ENCODE measurements at places on chromosomes 4 and X.

GRCh38 chr4:5683566-5683965 lies 24.8 kb downstream of the EVC2 start:
- no peak for DNase-seq

GRCh38 chrX:150897421-150898320 lies 797 bp downstream of the CD99L2 start:
- peak; percentile 12 for DNase-seq

- DNase-seq, result no peak
Observed at GRCh38 chr4:161008527-161008926, 1155.3 kb downstream of the FSTL5 start.

DNA sequence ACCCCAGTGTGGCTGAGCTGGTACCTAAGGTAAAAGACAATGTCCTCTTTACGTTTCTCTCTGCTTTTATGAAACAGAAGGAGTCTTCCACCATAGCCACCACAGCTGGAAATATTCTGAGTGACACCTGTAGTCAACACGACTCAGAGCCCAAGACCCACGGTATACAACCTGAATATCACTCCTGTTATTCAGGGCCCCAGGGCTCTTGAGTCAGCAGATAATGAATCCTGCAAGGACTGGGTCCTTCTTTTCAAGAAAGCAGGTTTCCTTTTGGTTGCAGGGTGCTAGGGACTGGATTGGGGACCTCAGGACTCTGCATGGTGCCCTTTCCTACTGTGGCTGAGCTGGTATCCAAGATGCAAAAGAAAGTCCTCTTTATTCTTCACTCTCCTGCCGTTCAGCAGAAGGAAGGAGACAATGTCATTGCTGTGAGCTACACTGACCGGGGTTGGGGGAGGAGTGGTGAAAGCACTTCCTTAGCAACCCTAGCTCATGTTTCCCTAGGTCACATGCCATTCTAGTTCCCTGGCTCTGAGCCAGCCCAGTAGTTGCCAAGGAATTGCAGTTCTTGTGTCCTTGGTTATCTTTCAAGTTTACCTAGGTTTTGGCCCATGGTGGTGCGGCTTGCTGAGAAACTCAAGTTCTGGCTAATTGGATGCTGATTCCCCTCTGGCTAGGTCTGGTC lies 23.7 kb upstream of the UNC5C start:
- no peak for DNase-seq

GRCh38 chr4:48470137-48470536 lies 13.0 kb upstream of the SLC10A4 start:
- DNase-seq, result no peak

- no peak for DNase-seq
Observed at GRCh38 chr4:7052923-7053715, 9.9 kb downstream of the TADA2B start.

- no peak for DNase-seq
Observed at GRCh38 chr4:155588437-155588836, 78.2 kb upstream of the GUCY1A1 start.

DNA sequence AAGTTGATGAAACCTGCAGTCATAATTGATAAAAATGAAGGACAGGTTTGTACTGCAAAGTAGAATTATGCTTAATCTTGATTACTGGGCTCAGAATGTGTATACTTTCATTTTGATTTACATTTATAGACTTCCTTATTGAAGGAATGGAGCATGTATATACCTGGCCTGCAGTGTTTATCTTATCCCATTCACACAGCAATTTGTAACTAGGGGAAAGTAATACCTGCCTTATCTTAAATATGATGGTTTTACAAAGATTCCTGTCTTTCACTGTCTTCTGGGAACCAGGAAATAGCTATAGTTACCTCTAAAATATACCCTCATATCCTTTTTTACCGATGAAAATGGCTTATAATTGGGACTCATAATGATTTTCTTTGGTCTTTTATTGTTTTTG lies 29.7 kb downstream of the ADD1 start:
- DNase-seq, result no peak

DNA sequence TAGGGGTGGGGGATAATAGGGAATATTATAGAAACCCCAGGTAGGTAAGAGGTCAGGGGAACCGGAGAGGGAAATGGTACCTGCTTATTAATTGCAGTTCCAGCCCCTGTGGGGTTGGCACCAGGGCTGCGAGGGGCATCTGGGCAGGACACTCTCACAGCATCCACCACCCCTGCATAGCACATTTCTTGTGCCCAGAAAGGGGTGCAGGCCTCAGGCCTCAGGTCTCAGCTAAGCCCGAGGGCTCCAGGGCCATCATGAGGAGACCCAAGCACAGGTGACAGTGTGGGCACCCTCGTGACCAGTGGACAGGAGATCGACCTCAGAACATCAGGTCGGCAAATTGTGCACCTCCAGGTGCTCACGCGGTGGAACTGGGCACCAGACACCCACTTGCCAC lies 164.7 kb downstream of the EVC2 start:
- DNase-seq, result no peak

GRCh38 chrX:78517124-78517523 lies 142.0 kb downstream of the RTL3 start:
- peak; percentile 46 for DNase-seq

DNA sequence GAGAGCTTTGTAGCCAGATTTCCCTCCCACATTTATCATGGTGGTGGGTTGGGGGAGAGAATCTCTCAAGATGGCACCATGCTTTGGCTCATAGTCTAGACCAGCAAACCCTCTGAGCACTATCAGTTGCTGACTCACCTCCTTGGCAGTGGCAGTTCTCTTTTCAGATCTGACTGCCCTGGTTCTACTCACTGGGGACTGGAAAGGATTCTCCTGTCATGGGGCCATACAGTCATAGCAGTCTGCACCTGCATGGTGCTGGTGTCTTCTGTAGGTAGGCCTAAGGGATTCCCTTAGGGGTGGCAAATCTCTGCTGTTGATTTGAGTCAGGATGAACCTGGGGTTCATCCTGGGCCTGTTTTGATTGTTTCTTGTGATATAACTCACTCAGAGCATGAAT lies 2.6 kb downstream of the TEX13B start:
- DNase-seq, result no peak

- no peak for DNase-seq
Observed at GRCh38 chr4:76308548-76308947, 2.0 kb downstream of the STBD1 start.

DNA sequence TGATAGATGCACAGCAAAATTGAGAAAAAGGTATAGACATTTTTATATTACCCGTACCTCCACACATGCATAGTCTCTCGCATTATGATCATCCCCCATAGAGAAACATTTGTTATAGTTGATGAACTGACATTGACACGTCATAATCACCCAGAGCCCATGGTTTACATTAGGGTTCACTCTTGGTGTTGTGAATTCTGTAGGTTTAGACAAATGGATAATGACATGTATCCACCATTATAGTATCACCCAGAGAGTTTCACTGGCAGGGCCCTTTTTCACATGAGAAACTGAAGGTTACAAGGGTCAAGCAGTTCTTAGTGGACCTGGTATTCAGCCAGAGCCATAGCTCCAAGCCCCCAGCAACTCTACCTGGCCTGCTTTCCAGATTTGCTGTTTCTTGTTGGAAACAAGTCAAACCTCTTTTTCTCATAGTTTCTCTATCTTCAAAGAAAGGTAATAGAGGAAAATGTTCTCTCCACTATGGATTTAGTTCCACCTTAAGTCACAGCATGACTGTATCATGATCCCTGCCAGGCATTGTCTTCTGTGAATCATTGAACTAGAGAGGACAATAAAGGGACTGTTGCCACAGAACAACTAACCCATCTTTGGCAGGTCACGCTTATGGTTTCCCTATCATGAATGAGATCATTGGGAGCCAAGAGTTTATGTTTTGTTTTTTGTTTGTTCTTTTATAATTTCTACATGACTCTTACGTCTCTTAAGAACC lies 64.0 kb downstream of the HHIP start:
- no peak for DNase-seq

DNA sequence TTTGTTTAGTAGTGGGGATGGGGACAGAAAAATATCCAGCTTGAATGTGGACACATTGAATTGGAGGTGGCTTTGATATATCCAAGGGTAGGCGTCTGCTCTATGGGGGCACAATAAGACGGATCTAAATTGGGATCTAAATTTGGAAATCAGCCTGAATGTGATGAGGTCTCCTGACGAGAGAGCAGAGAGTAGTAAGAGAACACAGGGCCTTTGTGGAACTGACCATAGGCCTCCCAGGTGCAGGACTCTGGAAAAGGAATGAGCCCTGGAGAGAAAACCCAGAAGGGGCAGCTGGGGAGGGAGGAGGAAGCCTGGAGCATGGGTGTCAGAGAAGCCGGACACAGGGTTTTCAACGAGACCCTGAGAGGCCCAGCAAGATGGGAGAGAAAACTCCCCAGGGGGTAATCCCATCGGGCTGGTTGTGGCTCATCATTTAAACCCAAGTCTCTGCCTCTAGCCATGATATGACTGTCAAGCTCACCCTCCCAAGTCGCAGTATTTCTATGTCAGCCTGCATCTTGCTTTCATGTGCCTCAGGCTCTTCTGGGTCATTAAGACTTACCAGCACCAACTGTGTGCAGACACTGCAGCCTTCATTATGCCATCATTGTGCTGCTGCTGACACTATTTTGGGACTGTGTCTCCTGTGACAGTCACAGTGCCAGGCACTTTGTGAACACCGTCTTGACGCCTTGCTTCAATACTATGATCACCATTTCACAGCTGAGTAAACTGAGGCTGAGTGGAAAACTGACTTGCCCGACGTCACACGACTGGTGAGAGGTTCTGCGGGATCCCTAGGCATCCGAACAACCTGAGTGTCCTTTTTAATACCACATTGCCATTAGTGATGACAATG lies 57.1 kb downstream of the ANAPC4 start:
- no peak for DNase-seq

DNA sequence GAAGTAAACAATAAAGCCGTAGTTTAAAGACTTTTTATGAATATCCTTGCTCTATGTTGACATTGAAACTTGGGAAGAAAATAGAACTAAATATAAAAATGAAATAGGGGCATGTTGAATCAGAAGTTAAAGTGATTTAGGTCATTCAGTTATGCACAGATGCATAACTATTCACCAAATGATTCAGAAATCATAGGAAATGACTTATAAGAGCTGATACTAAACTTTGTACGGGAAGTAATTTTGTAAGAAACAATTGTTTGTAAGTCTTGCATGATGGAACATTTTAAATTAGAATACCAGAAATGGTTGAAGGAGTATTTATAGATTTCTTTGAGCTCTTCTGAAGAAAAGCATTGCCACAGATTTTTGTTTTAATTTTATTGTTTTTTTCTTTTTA lies 246.5 kb downstream of the CPE start:
- no peak for DNase-seq

DNA sequence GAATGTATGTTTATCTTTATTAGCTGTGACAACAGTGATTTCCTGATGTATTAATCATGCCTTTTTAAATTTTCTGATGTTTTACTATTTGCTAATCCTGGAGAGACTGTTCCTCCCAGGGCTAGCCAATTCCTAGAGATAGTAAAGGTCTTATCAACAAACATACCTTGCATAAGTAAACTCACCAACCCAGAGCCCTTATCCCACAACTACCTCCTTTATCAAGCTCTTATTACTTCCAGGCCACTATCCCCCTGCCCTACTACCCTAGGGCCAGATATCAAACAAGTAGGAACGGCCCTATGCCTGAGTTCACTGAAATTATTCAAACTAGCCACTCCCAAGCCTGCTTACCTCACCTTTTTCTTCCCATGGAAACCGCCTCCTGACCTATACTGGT lies 58.2 kb upstream of the NPNT start:
- no peak for DNase-seq

GRCh38 chr4:55012363-55013230 lies 112.8 kb downstream of the KDR start:
- no peak for DNase-seq

DNA sequence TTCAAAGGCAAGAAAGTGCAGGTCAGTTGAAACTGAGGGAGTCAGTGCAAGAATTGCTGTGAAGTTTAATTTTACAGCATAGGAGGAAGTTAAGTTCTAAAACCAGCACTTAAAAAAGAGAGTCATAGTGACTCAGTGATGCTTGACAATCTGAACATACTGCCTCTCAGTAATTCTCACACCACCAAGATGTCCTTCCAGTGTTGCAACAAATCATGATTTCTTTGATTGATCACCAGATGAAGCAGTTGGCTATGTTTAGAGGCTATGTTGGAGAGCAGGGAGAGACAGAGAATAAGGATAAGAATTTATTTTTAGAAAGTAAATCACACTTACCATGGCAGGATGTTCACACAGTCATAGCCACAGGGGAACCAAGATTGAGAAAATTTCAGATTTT lies 13.2 kb downstream of the TRIM2 start:
- DNase-seq, result no peak

GRCh38 chr4:67080046-67080557 lies 465.2 kb downstream of the CENPC start:
- DNase-seq, result no peak

GRCh38 chr4:68267433-68267944 lies 22.0 kb upstream of the TMPRSS11B start:
- no peak for DNase-seq

GRCh38 chr4:3414421-3415279 lies 27.1 kb upstream of the HGFAC start:
- DNase-seq, result no peak

DNA sequence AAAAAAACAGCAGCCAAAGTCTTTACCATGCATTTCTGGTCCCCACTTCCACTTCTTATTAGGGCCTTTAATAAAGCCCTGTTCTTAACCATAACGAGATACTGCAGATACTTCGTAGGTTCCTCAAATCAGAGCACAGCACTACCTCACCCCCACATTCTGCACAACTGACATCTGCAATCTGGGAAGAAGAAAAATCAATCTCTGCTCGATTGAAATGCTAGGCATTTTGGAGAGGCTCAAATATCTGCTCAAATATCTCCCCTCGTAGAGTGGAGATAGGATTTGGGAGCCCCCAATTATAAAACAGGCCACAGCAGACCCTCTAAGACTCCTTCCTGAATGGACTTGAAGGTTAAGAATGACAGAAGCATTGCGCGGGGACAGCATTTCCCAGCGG lies 40.3 kb upstream of the CENPU start:
- no peak for DNase-seq

GRCh38 chrX:82442281-82442680 lies 1065.8 kb upstream of the POU3F4 start:
- no peak for DNase-seq

GRCh38 chr4:161554372-161554990 lies 609.3 kb downstream of the FSTL5 start:
- no peak for DNase-seq

DNA sequence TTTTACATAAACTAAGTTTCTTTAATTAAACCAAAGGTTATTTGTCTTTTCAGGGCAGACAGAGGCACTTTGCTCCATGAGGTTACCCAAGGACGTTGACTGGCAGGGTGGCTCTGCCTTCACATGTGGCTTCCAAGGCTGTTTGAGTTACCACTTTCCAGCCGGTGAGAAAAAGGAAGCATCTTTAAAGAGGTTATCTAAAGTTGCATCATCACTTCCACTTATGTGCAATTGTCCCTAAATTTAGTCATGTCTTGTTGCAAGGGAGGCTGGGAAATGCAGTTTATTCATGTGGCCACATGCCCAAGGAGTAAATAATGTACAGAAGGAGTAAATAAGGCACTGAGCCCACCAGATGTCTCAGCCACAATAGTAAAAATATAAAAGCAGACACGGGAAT lies 29.0 kb upstream of the RAP1GDS1 start:
- no peak for DNase-seq
